ENCODE measurements at places on chromosomes 1 and 21.

GRCh38 chr1:162397039-162397448 lies 14.9 kb downstream of the SH2D1B start:
- no peak for DNase-seq

GRCh38 chr1:108584428-108584856 lies 24.5 kb downstream of the EEIG2 start:
- no peak for DNase-seq

GRCh38 chr21:37548521-37548981 lies 182.0 kb downstream of the DYRK1A start:
- DNase-seq: no peak

- DNase-seq: no peak
These were observed 28.3 kb upstream of the KCNK2 start for GRCh38 chr1:215054266-215054665.

All from H54 (cell line).